Immature natural killer cell (primary cell): ENCODE measurements at places on chromosomes 2 and 18.
A peak's percentile ranks its signal among the peaks of the same experiment; 100 is the strongest.

- no peak for DNase-seq
- H3K27me3 ChIP-seq = no peaks in the 10 kb centered on the region
- no peaks in the 10 kb centered on the region for H3K36me3 ChIP-seq
- no peaks in the 10 kb centered on the region for H3K4me1 ChIP-seq
- no peak overlapping the region for H3K4me3 ChIP-seq
Measured at GRCh38 chr2:160224060-160224459, 24.0 kb upstream of the ITGB6 start.

DNA sequence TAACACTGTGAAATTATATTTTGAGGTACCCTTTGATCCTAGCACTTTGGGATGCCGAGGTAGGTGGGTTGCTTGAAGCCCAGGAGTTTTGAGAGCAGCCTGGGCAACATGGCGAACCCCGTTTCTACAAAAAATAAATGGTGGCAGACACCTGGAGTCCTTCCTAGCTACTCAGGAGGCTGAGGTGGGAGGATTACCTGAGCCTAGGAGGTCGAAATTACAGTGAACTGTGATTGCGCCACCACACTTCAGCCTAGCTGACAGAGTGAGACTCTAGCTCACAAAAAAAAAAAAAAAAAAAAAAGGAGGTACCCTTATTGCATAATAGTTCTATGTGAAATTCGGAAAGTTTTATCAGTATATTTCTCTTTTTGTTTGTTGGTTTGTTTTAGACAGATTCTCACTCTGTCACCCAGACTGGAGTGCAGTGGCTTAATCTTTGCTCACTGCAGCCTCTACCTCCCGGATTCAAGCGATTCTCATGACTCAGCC is 59.2 kb upstream of the SCYGR2 start:
- no peaks in the 10 kb centered on the region for H3K27me3 ChIP-seq
- no peak overlapping the region for H3K4me3 ChIP-seq
- H3K4me1 ChIP-seq = peaks cover 27% of the 10 kb centered on the region
- H3K36me3 ChIP-seq = peaks cover 56% of the 10 kb centered on the region

DNA sequence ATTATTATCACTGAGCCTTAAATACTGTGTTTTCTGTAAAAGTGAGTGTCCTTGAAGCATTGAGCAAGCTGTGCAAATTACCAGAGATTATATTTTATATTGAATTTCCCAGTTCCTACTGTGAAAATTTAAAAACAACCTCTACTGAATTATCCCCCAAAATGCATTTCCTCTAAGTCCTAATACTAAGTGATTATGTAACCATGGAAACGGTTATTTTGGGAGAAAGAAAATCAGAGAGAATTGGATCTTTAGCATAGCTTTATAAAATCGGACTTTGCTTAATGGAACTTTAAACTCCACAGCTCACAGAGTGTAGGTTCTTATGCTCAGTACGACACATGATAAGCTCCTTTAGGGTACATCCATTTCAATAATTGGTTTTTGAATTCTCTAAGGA is 19.3 kb upstream of the CHMP1B start:
- DNase-seq = no peak
- H3K27ac ChIP-seq = no peak overlapping the region
- no peak overlapping the region for H3K4me3 ChIP-seq
- H3K4me1 ChIP-seq = no peaks in the 10 kb centered on the region

DNA sequence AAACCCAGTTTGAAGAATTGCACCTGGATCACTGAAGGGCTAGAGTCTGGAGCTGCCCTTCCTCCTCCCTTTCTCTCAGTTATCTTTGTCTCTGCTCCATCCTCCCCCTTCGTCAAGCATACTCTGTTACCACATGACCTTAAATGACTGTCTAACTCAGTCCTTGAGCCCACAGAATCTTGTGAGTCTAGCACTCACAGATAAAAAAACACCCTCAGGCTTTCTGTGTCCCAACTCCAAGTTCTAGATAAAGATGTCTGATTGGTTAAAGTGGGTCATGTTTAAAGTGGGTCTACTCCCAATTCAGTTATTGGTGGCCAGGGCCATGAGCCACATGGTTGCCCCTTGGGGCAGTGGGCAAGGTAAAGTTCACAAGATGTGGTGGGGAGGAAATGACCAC is 53.5 kb upstream of the CYP1B1 start:
- no peak overlapping the region for H3K4me3 ChIP-seq
- no peak overlapping the region for H3K27ac ChIP-seq
- no peaks in the 10 kb centered on the region for H3K4me1 ChIP-seq

- H3K27me3 ChIP-seq = peaks cover 5% of the 10 kb centered on the region
- no peak overlapping the region for H3K27ac ChIP-seq
- no peak for DNase-seq
- no peaks in the 10 kb centered on the region for H3K36me3 ChIP-seq
- H3K4me3 ChIP-seq = no peak overlapping the region
Measured at GRCh38 chr2:177998006-177998405, 74.6 kb downstream of the PDE11A start.

- H3K27ac ChIP-seq = no peak overlapping the region
- no peaks in the 10 kb centered on the region for H3K4me1 ChIP-seq
- no peak for DNase-seq
- H3K27me3 ChIP-seq = peaks cover 2% of the 10 kb centered on the region
Measured at GRCh38 chr2:160868891-160869290, 291.3 kb upstream of the TANK start.

DNA sequence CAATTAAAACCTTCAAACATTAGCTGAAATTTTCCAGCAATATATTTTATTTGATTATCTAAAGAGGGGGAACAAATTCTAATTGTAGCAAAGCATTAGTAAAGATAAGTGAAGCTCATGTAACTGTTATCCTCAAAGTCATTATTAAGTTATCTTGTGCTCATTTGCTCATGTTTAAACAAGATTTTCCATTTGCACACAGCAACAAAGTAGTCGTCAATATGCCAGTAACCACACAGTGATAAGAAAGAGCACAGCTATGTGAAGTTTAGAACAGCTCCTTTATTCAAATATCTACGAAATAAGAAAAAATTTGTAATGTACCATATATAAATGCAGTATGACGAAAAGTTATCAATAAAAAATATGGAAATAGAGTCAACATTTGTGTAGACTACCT is 159.5 kb downstream of the ERBB4 start:
- no peak for DNase-seq
- H3K36me3 ChIP-seq = no peaks in the 10 kb centered on the region
- no peaks in the 10 kb centered on the region for H3K4me1 ChIP-seq
- no peak overlapping the region for H3K4me3 ChIP-seq
- H3K27me3 ChIP-seq = no peaks in the 10 kb centered on the region

DNA sequence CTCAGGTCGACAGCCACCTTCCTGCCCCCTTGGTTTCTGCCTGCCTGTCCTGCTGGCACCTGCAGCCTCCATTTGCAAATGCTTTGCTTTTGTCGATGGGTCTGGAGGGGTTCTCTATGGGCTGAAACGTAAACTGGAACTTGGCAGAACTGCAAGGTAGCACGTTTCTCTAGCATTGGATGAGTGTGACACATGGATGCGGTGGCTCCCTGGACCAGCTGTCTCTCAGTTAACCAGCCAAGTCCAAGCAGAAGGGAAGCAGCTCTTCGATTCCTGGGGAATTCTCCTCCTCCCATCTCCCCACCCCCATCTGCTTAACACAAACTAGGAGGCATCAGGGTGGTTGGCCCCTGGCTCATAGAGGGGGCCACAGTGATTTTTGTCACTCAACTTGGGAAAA is 57.3 kb downstream of the ITGB1BP1 start:
- no peaks in the 10 kb centered on the region for H3K36me3 ChIP-seq
- peaks cover 9% of the 10 kb centered on the region for H3K27me3 ChIP-seq

DNA sequence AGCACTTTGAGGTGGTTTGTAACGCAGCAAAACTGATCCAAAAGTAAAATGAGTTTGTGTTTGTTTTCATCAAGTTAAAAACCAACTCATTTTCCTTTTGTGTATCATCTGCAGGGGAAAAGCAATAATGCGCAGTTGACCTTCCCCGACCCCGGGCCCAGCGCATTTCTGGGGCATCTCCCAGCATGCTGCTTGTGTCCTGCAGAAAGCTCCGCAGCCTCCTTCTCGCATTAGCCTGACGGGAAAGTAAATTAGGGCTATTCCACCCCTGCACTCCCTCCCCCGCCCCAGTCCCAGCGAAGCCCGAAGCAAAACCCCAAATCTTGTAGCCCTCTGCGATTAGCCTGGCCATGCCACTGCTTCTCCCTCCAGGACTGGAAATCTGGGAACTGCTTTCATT is 82.0 kb upstream of the PPM1B start:
- no peaks in the 10 kb centered on the region for H3K36me3 ChIP-seq
- H3K4me1 ChIP-seq = peaks cover 25% of the 10 kb centered on the region
- H3K27ac ChIP-seq = no peak overlapping the region
- peaks cover 5% of the 10 kb centered on the region for H3K27me3 ChIP-seq
- no peak overlapping the region for H3K4me3 ChIP-seq

GRCh38 chr2:108701208-108701607 is 18.1 kb upstream of the RANBP2 start:
- no peak overlapping the region for H3K4me3 ChIP-seq
- DNase-seq = no peak
- peaks cover 2% of the 10 kb centered on the region for H3K27me3 ChIP-seq
- H3K4me1 ChIP-seq = no peaks in the 10 kb centered on the region
- H3K27ac ChIP-seq = no peak overlapping the region

GRCh38 chr2:121386102-121386501 is 101.1 kb upstream of the TFCP2L1 start:
- H3K27ac ChIP-seq = no peak overlapping the region
- H3K4me3 ChIP-seq = no peak overlapping the region
- H3K36me3 ChIP-seq = peaks cover 8% of the 10 kb centered on the region

- H3K36me3 ChIP-seq = no peaks in the 10 kb centered on the region
- H3K4me3 ChIP-seq = no peak overlapping the region
- no peak for DNase-seq
- no peaks in the 10 kb centered on the region for H3K4me1 ChIP-seq
Measured at GRCh38 chr2:211161236-211161635, 604.8 kb downstream of the CPS1 start.

GRCh38 chr2:232492236-232492848 is 4.7 kb upstream of the ECEL1 start:
- no peak overlapping the region for H3K4me3 ChIP-seq
- no peaks in the 10 kb centered on the region for H3K27me3 ChIP-seq
- no peak for DNase-seq
- no peaks in the 10 kb centered on the region for H3K36me3 ChIP-seq
- no peaks in the 10 kb centered on the region for H3K4me1 ChIP-seq
- no peak overlapping the region for H3K27ac ChIP-seq

DNA sequence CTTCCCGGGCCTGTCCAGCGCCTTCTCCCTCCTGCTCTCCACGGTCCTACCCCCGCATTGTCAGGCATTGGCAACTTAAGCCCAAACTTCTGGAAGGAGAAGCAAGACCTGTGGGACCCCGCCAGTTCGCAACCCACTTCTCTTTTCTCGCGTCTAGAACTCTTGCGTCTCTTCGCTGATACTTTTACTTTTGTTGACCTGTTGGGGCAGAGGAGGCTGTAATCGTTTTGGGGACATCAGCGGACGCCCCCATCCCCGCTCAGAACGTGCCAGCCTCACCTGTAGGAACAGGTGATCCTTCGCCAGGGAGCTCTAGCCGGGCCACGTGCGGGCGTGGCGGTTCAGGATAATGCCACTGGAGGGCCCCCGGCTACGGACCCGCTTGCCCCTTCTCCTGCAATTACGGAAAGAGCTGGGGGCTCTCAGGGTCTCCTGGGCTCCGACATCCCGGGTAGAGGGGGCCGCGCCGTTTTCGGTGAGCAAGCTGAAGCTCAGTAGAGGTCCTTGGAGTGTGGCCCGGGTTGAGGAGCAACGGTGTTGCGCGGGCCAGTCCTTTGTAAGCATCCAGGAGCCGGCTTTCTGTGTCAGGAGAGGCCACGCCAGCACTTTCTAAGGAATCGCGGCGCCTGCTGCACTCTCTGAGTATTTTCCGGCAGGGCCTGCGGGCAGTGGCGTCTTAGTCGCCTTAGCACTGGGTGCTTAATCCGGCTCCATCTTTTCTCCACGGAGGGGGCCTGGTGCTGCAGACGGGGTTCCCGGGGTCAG is 1.6 kb downstream of the MTCL1 start:
- H3K4me1 ChIP-seq = peaks cover 15% of the 10 kb centered on the region
- no peaks in the 10 kb centered on the region for H3K36me3 ChIP-seq
- H3K27ac ChIP-seq = peak overlapping the region; percentile 37
- H3K27me3 ChIP-seq = peaks cover 23% of the 10 kb centered on the region

- no peak overlapping the region for H3K4me3 ChIP-seq
- H3K27ac ChIP-seq = no peak overlapping the region
- H3K4me1 ChIP-seq = no peaks in the 10 kb centered on the region
- DNase-seq = no peak
- peaks cover 1% of the 10 kb centered on the region for H3K27me3 ChIP-seq
- no peaks in the 10 kb centered on the region for H3K36me3 ChIP-seq
Measured at GRCh38 chr2:33278245-33278943, 198.1 kb upstream of the RASGRP3 start.

GRCh38 chr18:4454537-4455112 is 482 bp downstream of the DLGAP1 start:
- peaks cover 8% of the 10 kb centered on the region for H3K27me3 ChIP-seq
- no peaks in the 10 kb centered on the region for H3K4me1 ChIP-seq
- H3K27ac ChIP-seq = no peak overlapping the region
- H3K4me3 ChIP-seq = no peak overlapping the region

DNA sequence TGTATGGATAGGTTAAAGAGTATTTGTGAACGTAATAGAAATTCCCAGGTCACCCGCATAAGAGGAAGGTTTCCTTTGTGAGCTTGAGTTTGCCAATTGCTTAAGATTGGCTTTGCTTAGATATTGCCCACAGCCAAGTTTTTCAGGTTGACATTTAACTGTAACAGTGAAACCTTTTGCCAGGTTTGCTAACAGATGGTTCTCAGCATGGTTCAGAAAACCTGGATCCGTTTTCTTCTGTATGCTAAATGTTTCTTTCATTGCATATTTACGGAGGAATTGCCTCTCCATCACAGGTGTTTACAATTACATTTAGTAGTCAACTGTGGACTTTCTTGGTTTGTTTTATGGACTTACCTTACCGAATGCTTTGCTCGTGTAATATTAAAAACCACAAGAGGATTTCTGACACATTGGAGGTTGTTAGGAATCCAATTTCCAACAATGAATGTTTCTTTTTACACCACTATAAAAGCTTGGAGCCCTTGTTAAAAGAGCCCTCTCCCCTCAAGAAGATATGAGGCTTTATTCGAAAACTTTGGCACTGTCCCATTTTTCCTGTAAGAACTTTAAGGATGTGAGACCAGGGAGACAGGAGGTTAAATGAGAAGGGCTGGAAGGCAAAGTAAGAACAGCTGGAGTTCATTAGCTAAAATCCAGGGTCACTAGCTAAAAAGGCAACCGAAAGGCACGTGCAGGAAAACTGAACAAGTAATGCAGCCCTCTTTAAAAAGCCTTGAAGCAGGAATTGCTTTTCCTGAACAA is 7.8 kb downstream of the CDK15 start:
- no peak overlapping the region for H3K4me3 ChIP-seq
- no peak overlapping the region for H3K27ac ChIP-seq
- DNase-seq = no peak
- peaks cover 2% of the 10 kb centered on the region for H3K27me3 ChIP-seq
- H3K36me3 ChIP-seq = no peaks in the 10 kb centered on the region
- no peaks in the 10 kb centered on the region for H3K4me1 ChIP-seq

DNA sequence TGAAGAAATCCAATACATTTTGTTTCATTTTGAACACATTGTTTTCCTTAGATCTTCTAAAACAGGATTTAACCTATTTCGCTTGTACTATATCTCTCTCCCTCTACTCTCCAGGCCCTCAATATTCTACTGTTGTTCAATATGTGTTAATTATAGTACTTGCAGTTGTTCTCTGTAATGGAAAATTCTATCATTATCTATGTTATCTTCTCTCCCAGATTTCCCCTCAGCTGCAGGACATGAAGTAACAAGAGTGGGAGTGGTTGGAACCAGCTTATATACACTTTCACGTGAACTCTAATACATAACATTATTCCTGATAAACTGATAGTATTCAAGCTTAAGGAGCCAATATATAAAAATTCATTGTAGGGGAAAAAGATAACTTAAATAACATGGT is 7.0 kb upstream of the STRN start:
- no peak overlapping the region for H3K27ac ChIP-seq
